ENCODE measurements at places on chromosomes 12 and 14. TPM values are rescaled to one million over a fixed set of nuclear protein-coding genes. Genes with fewer than 3 reads are reported as not detected.

Gene ENDOU
- 0.28 TPM for polyA plus RNA-seq

DNA sequence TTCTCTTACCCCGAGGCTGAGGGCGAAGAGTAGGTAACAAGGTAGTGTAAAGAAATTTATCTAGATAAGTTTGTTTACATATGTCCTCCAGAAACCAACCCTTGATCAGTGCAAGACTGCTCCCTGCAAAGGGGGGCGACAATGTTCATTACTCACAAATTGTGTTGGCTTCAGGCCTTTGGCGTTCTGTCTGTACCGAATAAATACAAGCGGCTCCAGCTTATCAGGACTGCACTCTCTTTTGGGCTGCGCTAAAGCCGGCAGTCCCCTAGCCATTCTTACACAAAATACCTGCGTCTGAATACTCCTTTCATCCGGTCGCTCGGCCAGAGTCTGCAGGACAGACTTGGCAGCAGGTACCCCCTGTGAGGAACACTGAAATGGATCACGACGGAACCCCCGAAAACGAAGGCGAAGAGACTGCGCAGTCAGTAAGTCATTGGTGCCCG lies 116.4 kb downstream of the PPHLN1 start:
- peaks cover 11% of the 10 kb centered on the region for H3K36me3 ChIP-seq
- H3K27me3 ChIP-seq: no peaks in the 10 kb centered on the region

GRCh38 chr12:26469421-26470180 lies 274.2 kb downstream of the SSPN start:
- no peak for DNase-seq
- no peak overlapping the region for H3K4me3 ChIP-seq
- H3K4me1 ChIP-seq: no peaks in the 10 kb centered on the region
- H3K27ac ChIP-seq: no peak overlapping the region

DNA sequence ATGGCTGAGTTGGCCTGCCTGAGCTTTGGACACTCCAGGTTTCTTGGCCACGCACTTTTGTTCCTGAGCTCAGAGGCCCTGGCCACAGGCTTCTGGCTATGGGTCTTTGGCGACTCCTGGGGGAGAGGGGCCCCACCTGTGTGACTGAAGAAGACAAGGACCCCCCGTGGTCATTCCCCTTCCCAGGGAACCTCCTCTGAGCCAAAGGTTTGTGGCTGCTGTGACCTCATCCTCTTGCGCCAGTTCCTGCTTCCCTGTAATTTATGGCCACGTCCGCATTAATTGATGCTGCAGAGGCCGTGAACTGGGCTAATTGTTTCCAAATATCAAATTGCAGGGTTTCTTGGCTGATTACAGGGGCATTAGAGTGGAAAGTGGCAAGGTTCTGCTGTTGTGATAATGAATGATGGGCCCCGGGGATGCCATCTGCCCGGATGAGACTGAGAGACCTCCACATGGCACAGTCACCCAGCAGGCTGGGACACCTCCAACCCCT lies 27.6 kb upstream of the NOS1 start:
- no peak overlapping the region for H3K27ac ChIP-seq
- no peaks in the 10 kb centered on the region for H3K27me3 ChIP-seq
- no peak for DNase-seq
- no peaks in the 10 kb centered on the region for H3K36me3 ChIP-seq

DNA sequence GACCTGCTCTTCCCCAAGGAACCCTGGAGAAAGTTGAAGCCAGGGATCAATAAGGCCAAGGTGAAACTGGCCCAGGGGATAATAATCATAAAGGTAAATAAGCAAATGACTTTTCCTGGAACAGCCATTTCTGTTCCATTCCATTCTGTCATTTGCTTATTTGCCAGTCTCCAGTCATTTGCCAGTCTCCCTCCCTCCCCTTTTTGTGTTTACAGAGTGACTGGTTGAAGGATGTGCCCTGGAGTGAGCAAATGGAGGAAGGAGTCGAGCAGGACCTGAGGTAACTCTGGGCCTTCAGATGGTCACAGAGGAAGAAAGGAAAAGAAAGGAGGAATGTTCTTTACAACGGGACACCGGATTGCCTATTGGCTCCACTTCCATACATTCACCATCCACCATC lies 17.8 kb upstream of the DCD start:
- no peak for DNase-seq
- no peak overlapping the region for H3K27ac ChIP-seq
- H3K4me1 ChIP-seq: no peaks in the 10 kb centered on the region
- no peaks in the 10 kb centered on the region for H3K36me3 ChIP-seq
- H3K27me3 ChIP-seq: no peaks in the 10 kb centered on the region
- no peak overlapping the region for H3K4me3 ChIP-seq
